ENCODE measurements at places on chromosomes 3 and 15.

GRCh38 chr3:51845129-51845528 lies 16.3 kb upstream of the IQCF2 start:
- no peak for DNase-seq

DNA sequence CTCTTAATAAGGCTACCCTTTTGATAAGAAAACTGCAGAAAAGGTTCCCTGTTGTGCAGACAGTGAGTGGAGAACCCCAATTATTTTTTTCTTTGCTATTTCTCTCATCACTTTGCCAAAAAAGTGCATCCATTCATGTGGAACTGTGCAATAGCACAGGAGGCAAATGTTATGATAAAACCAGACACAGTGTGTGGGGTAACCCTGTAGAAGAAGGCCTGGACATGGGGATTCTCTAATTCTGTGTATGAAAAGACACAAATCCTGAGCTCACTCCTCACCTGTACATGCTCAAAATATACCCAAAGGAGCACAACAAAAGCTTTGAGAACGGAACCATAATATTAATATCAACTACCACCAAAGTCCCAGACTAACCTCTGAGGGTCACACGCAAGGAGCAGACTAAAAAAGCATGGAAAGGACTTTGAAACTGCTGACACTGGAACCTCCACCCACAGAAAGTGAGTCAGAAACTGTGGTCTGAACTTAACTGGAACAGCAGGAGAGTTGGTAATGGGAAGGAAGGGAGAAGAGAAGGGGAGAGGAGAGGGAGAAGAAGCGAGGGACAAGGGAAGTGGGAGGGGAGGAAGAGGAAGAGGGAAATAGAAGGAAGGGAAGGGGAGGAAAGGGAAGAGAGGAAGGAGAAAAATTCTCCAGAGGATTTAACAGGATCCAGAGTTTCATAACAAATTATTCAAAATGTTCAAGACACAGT lies 299.9 kb downstream of the TBC1D5 start:
- no peak for DNase-seq

DNA sequence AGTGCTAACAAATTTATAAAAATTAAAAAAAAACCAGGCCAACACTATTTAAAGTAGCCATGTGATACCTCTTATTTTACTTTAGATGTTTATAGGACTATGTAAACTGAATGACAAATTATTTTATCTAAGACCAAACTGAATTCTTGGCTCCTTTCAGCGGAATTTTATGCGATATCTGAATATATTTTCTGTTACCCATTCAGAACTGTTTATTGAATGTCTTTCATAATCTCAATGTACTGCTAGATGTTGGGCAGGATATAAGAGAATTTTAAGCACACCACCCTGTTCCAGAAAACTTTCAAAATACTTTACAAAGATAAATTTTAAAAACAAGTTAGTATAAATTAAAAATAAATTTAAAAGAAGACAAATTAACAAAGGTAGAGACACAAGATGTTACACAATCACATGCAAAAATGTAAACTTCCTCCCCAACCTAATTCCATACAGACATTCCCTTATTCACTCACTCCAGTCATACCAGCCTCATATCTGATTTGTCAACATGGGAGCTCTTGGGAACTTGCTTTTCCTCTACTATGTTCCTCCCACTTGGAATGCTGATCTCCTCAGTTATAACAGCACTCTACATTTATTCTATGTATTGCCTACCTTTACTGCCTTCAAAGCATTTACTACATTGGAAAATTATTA lies 154.6 kb upstream of the MBNL1 start:
- DNase-seq, result no peak

DNA sequence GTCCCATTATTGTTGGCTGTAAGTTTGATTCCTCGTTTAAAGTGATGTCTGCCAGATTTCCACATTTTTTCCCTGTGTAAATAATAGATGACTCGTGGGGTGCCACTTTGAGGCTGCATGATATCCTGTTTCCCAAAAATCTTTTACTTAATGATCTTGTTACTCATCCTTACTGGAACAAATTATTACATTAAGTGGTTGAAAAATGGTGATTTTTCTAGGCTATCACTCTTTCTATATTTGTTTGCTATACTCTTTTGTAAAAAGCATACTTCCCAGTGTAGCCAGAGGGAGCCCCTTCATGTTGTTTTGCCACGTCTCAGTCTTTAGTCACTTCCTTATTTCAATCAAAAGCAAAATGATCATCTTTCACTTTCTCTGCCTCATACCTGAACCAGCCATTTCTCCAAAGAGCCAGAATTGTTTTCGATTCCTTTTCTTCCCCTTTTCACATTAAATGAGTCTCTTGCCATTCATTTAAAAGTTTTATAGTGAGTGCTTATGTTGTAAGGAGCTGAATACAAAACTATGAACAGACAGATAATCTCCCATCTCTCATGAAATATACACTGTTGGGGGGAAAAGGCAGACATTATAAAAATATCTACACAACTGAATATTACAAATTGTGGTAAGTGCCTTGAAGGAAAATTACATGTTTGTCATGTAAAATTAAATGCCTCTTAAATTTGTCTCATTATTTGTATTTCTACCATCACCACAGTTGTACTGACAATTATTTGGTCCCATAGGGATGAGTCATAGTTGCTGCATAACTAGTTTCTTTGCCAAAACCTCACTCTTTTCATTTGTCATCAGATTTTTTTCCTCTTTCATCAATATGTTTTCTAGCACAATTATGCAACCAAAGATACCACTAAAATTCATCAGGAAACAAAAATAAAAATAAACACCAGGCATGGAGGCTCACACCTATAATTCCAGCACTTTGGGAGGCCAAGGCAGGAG lies 41.5 kb downstream of the ADGRG7 start:
- no peak for DNase-seq

DNA sequence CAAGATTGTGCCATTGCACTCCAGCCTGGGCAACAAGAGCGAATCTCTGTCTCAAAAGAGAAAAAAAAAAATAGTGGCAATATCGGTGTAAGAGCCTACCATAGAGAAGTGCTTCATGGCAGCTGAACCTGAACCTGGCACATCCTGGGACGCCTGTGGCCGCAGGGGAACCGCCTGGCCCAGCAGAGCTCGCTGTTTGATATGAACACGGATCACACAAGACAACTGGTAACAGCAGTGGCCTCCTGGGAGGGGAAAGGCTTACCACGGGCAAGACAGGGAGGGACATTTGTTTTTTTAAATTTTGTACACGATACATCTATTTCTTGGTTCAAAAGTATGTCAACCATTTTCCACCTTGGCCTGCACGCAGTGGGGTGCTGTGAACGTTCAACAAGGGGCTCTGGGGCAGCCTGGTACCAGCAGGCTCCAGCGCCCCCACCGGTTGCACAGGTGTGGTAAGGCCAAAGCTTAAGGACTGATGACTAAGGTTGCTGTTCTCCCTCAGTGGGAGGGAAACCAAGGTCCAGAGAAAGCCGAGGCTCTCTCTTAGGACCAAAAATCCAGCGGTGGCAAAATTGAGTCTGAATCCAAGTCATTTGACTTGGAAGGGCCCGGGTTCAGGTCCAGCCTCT lies 21.7 kb upstream of the EPHB3 start:
- DNase-seq, result no peak

DNA sequence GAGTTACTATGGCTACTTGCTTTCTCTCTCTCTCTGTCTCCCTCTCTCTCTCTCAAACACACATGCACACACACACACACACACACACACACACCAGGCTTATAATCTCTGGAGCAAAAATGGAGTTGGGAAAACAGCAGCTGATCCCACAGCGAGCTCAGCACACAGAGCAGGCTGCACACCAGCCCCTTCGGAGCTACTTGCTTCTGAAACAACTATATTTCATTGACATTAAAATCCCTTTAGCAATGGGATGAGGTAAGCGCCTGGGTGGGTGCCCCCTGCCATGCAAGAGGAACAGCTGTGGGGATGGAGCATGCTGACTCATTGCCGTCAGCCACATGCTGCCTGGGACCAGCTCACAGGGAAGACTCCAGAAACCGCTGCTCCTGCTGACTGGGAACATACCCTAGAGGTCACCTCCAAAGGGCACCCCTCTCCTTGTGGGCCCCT lies 45.7 kb downstream of the B3GNT5 start:
- no peak for DNase-seq

- no peak for DNase-seq
Observed at GRCh38 chr15:96230526-96231181, 99.8 kb upstream of the NR2F2 start.

DNA sequence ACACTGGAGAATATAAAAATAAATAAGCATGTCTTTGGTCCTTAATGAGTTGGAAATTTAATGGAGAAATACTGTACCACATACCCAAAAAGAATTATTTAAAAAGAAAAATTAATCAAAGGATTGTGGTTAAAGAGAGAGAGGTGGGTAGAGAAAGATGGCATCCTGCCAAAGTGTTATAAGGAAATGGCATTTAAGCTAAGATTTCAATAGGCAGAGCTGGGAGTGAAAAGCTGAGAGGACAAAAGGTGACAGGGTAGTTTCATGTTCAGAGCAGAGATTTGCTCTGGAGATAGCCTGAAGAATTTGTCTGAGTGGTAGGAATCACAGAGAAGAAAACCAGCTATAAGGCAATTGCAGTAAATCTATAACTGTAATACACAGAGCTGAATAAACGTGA lies 181.0 kb downstream of the SI start:
- DNase-seq, result no peak

DNA sequence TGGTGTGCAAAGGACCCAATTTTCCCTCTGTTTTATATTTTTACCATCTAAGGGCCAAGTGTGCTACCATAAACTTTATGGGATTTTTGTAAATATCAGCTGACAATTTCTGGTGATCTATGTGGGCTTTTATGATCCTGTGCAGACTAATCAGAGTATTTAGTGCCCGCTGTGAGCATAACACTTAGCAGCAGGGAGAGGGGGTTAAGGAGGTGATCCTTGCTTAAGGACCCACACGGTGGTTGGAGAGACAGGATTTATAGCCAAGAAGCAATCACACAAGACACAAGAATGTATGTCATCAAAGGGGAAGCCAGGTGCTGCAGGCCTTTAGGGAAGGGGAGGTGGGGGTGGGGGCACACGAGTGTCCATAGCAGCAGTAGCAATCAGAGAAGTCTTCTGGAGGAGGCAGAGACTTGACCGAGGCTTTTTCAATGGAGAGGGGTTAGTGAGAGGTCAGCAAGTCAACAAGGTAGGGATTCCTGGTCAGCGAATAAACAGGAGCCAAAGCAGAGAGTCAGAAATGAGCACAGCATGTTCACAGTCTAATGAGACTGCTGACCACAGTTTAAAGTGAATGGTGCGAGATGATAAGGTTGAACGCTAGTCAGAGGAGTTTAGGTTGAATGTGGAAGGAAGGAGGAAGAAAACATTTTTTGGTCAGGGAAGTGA lies 4.5 kb upstream of the CACNA1D start:
- no peak for DNase-seq

- DNase-seq, result no peak
Observed at GRCh38 chr3:124498891-124499290, 231.4 kb upstream of the UMPS start.

DNA sequence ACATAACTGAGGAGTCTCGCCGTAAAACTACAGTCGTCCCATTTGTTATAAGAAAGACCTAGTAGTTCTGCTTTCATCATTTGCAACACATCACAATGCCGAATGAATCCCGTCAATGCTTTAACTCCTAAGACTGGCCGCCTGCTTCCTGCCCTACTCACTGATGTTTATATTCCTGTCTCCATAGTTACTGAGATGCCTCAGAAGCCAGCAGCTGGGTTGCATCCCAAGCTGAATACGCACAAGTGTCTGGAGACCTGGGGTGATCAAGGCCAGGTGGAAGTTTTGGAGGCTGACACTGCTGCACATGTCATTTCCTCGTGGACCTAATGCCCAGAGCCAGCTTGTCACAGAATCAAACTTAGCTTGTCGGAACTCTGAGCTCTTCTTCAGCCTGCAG lies 95.2 kb upstream of the UBE2E1 start:
- no peak for DNase-seq

DNA sequence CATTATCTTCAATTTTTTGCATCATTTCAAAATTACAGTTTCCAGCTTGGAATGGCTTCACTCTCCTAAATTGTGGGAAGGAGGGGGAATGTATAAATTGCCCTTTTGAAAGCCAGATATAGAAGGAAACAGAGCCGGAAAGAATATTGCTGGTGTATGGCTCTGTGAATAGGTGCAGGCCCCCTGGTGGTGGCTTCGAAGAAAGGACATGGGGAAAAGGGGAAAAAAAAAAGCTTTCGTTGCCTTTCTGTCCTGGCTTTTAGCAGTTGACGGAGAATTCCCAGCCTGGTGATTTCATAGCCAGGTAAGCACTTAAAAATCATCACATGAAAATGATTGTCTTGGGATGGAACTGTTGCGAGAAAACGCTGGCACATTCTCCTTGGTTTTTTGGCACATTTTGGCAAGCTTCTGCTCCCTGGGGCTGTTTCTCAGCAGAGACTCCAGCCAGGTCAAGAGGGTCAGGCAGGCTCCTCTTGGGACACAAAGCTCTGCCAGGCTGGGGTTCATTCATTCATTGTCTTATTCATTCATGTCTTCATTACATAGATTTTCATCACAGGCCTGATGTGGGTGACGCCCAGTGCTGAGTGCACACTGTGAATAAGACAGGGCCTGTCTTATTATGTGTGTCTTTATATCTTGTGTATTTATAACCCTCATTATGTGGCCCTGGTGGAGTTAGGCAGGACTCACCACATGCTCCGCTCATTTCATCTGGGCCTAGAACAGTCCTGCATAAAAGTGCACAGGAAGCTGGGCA lies 300.0 kb upstream of the TPM1 start:
- DNase-seq, result no peak

GRCh38 chr15:88699861-88700260 lies 61.0 kb downstream of the ISG20 start:
- no peak for DNase-seq

GRCh38 chr3:43031889-43032545 lies 52.9 kb downstream of the GASK1A start:
- no peak for DNase-seq

DNA sequence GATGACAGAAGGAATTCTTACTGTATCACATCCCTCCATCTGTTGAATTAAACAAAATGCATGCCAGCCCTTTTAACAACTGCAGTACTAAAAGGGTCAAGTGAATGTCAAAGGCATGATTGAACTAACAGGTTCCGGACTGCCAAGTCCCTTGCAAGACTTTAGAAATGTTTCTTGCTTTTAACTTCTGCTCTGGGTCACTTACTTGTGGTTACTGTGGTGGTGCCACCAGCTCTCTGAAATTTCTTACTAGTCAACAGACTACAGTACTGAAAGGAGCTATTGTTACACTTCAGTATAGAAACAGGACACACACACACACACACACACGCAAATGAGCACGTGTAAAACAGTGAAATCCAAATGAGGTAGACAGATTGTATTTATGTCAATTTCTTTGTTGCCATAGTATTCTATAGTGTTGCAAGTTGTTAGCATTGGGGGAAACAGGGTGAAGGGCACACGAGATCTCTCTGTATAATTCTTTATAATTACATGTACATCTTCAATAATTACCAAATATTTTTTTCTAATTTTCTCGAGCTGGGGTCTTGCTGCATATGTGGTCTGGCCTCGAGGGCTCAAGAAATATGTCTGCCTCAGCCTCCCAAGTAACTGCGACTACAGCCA lies 79.9 kb upstream of the SLC25A26 start:
- no peak for DNase-seq

GRCh38 chr15:76994971-76995945 lies at the start of gene PSTPIP1:
Gene PSTPIP1, plus strand, starts transcription at chr15:76995126. Its CDS starts 448 bp downstream, at chr15:76995574.
- DNase-seq, result no peak

All from D721Med (cell line).